ENCODE measurements at places on chromosomes 1 and 21. TPM values are rescaled to one million over a fixed set of nuclear protein-coding genes. Genes with fewer than 3 reads are reported as not detected.

GRCh38 chr1:113804421-113805255 lies 7.6 kb downstream of the RSBN1 start:
- no peak for DNase-seq

DNA sequence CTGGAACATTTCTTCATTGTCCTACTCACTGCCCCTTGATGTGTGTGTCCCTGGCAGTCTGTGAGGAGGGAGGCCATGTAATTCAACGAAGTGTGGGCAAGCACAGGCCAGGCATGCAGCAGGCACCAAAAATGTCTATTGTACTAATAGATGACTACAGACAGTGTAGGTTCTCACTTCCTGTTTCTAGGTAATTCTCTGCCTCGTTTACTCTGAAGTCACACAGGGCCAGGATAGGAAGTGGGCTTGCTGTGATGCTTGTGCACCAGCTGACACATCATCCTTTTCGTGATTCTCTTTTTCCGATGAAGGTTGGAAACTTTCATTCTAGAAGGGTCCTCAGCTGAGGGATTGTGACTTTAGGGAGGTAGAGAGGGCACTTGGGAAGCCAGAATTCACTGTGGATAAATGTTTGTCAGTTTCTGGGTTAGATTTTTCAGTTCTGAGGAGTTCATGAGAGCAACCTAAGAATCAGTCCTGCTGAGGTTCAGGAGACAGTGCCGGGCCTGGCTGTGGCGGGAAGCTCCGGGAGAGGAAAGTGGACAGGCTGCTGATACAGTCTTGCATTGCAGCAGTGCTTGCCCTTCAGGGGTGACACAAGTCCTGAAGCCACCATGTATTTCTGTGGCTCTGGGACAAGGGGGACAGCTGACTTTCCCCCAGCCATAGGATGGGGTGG lies 4.3 kb upstream of the CSF1 start:
- no peak for DNase-seq

The LCA5L gene
- total RNA-seq: 0.40 TPM

- no peak for DNase-seq
Observed at GRCh38 chr21:32507342-32507919, 77.9 kb downstream of the TCP10L start.

GRCh38 chr1:153313288-153313687 lies 536 bp upstream of the PGLYRP3 start:
- DNase-seq: no peak

DNA sequence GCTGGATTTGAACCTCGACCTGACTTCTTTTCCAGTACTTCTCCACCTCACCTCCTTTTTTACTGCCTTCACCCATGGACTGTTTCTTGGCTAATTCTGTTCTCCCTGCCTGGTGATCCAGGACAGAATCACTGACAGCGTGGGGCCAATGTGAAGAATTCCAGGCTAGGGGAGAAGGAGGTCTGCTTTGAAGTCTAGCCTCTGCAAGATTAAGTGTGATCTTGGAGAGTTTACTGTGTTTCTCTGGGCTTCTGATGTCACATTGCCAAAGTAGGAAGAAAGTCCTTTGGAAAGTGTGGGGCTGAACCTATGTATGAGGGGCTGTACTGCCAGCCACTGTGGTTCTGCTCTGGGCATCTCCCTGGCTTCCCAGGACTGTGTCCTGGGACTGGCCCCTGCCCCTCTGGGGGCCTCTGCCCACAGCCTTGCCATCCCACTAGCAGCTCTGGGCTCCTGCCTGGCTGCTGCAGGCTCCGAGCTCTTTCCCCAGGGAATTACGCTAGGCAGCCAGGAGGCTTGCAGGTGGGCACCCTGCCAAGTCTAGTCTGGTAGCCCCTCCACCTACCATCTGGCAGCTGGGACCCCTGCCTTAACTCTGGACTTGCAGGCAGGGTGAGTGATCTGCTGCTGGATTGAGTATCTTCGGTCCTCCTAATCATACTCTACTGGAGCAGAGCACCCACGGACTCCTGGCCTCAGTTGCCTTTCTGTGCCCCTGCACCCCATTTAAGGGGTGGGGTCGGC lies 52.2 kb downstream of the YARS1 start:
- DNase-seq: peak; percentile 15

The JAM2 gene
- total RNA-seq: 42.6 TPM

- DNase-seq: no peak
Observed at GRCh38 chr1:24562625-24563024, 6.7 kb downstream of the NCMAP start.

DNA sequence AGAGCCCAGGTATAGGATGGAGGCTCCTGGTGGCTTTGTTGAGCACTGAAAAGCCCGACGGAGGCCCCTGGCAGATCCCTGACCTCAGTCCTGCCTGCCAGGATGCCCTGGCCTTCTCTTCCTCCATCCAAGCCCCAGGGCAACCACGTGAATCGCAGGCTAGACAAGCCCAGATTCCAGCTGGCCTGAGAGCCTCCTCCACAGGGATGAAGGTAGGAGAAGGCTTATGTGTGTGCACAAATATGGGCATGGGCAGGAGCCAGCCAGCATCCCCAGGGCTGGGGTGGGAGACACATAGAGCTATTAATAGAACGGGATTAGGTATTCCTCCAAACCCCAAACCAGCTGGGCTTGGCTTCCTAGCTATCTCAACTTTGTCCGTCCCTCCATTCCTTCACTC lies 4.0 kb upstream of the EXTL1 start:
- no peak for DNase-seq

GRCh38 chr1:109864930-109865612 lies 45.6 kb upstream of the CSF1 start:
- DNase-seq: no peak

DNA sequence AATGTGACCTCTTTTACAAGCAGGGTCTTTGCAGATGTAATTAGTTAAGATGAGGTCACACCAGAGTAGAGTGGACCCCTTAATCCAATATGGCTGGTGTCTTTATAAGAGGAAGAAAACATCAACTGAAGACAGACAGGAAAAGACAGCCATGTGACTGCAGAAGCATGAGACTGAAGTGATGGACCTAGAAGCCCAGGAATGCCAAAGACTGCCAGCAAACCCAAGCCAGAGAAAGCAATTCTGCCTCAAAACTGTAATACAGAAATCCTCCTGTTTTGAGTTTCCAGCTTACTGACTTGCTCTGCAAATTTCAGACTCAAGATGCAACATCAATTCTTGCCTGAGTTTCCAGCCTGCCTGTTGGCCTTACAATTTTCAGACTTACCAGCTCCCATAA lies 17.3 kb downstream of the ENAH start:
- DNase-seq: no peak

- no peak for DNase-seq
Observed at GRCh38 chr1:198531891-198532290, 8.6 kb downstream of the ATP6V1G3 start.

DNA sequence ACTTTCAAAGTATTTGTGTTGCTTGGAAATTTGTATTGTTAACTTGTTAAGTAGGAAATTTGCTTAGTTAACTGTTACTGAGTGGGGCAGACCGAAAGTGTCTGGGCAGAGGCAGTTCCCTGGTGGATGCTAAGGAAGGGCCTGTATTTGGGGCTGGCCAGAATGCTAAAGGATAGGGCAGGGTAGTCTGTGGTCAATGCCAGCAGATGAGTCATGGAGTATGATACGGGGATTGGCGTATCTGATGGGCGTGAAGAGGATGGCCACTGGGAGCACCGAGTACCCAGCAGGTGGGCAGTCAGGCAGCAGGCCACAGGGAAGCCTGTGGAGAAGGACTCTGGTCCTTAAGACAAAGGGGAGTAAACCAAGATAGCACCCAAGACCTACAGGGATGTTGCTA lies 46.6 kb upstream of the SCAF4 start:
- DNase-seq: no peak

The ADAMTS5 gene
- total RNA-seq: 3.0 TPM

DNA sequence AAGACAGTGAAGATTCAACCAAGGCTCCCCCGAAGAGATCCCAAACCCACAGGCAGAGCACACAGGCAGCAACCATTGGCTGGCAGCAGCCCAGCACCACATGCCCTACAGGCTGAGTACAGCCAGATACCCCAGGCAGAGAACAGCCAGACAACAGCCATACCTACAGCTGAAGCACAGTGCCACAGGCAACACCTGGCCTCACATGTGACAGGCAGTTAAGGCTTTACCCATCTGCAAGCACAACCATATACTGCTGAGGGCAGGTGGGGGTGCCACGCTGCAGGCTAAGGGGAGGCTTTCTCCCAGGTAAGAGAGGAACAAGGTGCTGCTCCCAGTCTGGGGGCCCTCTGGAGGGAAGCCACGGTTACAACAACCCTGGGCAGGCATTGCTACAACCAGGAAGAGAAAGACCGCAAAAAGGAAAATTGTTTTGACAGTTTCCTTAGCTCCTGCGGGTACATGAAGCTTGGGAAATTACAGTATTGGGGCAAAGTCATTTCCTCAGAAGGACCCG lies 12.3 kb downstream of the CHIT1 start:
- DNase-seq: no peak

DNA sequence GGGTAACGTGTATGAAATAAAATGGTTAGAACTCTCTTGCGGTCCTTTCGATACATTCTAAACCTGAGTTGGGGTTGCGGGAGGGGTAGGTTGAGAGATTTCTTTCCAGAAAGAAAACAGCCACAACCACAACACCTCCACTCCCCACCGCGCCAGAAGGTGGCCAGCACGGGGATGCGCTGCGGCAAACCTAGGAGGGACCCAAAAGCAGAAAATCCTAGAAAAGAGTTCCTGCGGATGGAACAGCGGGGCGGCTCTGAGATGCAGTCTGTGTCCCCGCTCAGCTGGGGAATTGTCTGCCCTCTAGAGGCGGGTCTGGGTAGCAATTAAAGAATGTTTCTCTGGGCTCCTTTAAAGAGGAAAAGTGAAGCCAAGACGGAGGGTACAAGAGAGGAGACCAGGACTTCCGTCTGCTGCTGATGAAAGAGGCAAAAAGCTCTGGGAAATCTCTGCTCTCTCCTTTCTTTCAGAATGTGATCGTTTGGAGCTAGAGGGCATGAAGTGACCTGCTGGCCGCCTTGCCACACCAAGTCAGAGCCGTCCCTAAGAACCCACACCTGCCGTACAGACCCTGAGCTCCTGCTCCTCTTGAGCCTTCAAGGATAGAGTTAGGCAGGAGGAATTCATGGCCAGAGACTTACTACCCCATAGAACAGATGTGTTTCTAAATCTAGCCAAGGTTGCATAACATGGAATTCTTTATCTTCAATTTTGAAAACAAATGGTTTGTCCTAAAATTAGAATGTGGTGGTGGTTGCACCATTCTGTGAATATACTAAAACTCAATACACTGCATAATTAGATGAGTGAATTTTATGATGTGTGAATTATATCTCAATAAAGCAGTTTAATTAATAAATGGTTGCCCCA lies 46.5 kb upstream of the COA6 start:
- peak; percentile 38 for DNase-seq

GRCh38 chr1:229716069-229716468 lies 90.0 kb downstream of the URB2 start:
- DNase-seq: no peak

The DPT gene
- total RNA-seq: 35.3 TPM

The TAS1R3 gene
- total RNA-seq: 0.57 TPM

The CD84 gene
- 2.8 TPM for total RNA-seq

- peak; percentile 23 for DNase-seq
Observed at GRCh38 chr1:155083052-155083541, 4.5 kb downstream of the EFNA3 start.

- no peak for DNase-seq
Observed at GRCh38 chr1:240404286-240404685, 207.7 kb downstream of the GREM2 start.

- DNase-seq: peak; percentile 73
Observed at GRCh38 chr1:12001996-12002493, 17.3 kb upstream of the MIIP start.

The AMPD1 gene
- 0.10 TPM for total RNA-seq

GRCh38 chr1:224177356-224177999 lies 5.6 kb upstream of the DEGS1 start:
- DNase-seq: no peak

The RIPPLY3 gene
- not detected for total RNA-seq

The TMCO1 gene
- total RNA-seq: 47.5 TPM

DNA sequence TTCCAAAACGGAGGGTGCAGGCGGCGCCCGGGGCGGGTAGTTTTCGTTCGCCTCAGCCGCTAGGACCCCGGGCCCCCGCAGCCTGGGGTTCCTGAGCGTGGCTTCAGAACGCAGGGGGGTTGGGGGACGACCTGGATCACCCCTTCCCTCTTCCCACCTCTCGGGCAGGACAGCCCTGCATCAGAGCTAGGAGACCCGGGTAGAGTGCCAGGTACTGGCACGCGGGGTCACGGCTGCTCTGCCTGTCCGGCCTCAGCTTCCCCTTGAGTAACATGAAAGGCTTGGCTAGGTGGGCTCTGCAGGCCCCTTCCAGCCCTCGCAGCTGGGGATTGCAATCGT lies 484 bp downstream of the DFFB start:
- no peak for DNase-seq

GRCh38 chr1:99647490-99647889 lies 1.6 kb downstream of the PALMD start:
- no peak for DNase-seq

DNA sequence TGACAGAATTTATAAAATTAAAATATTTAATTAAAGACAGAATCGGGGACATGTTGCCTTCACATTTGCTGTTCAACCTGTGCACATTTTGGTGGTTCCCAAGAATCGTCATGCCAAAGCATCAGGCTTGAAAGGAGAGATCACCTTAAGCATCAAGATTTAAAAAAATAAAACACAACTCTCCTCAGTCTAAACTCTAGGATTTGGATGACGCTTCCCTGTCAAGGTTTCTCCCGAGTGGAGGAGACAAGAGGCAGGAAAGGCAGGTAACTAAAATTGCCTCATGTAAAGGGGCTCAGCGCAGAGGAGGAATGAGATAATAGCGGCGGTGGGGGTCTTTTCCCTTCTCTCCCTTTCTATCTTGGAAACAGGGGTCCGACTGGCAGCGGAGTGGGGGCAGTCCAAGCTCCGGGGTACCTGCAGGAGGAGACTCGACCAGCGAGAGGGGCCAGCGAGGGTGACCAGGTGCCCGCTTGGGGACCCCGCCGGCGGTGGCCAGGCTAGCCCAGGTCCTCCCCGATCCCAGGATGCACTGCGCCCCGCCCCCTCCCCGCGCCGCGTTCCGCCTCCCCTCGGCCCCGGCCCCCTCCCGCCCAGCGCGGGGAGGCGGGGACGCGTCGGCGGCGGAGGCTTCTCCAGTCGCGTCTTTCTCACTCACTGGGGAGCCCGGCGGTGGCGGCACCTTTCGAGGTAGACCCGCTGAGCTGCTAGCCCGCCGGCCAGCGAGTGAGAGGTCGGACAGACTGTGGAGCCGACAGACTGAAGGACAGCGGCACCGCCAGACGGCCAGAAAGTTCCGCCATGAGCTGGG lies at the start of gene FNBP1L:
TSS of gene FNBP1L (plus strand) at position 638 of the 811 bp plus-strand sequence. CDS start at position 802, 164 bp downstream.
- DNase-seq: peak; percentile 88
